NCI-H187 treated with DMSO at 0.1 percent for 48 hours (cell line): ENCODE measurements at places on chromosomes 7 and 10.

DNA sequence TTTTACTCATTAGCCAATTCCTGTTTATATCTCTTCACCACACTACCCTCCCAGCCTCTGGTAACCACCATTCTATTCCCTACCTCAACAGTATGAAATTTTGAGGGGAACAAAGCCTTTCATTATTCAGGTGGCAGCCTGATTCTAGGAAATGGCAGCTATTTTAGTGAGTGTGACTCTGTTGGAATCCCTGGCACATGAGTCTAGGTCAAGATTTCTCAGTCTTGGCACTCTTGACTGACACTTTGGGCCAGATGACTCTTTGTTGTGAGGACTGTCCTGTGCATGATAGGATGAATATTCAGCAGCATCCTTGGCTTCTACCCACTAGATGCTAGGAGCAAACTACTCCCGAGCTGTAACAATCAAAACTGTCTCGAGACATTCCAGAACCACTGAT is 322.8 kb upstream of the PHYHIPL start:
- DNase-seq = no peak

DNA sequence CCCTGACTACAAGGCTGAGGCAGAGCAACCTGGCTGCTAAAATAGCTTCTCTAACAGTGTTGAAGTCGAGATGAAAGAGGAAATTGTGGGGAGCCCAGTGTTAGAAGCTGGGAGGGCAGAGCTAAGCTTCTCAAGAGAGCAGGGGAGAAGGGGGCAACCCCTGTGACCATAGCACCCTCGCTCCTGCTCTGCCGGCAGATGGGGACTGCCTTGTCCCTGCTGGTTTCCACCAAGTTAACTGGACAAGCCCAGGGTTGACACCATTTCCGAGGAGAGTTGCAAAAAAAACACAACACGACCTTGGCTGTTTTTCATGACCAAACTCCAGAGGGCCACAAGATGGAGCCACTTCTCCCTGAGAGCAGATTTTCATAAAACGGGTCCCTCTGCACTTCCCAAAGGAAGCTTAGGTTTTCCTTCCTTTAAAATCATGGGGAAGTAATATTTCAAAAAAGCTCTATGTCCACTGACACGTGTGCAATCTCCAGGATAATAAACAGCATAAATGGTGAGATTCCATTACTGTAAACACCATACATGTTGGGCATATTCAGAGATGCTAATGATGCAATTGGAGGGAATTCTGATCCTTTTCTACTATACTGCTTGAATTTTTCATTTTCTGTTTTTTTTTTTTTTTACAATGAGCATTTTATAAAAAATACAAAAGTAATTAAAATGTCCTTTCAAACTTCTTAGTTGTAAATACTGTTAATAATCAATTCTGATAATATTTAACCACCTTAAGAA is 140.4 kb downstream of the PIP4K2A start:
- DNase-seq = no peak

DNA sequence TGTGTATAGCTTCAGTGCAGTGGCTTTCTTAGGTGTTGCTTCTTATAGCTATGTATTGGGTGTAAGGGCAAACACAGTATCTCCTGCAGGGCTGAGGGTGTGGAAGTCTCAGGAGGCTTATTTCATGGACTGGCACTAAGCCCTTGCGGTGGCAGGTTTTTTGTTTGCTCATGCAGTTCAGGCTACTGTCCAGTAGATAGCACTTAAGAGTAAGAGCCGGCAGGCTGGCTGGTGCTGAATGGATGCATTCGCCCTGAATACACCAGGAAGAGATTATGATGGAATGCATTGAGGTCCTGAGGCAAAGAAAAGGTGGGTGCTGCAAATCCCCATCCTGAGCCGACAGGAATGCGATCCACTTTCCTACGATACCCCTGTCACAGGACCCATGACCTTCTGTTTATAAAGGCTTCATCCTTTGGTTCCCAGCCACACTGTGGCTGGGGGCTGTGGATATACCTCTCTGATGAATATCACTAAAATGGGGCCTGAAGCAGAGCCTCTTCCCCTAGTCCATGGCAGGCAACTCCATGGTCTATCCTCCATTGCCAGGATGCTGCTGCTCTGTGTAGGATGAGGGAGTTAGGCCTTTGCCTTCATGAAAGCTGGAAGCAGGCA is 44.9 kb downstream of the ANXA8 start:
- DNase-seq = peak; percentile 2

DNA sequence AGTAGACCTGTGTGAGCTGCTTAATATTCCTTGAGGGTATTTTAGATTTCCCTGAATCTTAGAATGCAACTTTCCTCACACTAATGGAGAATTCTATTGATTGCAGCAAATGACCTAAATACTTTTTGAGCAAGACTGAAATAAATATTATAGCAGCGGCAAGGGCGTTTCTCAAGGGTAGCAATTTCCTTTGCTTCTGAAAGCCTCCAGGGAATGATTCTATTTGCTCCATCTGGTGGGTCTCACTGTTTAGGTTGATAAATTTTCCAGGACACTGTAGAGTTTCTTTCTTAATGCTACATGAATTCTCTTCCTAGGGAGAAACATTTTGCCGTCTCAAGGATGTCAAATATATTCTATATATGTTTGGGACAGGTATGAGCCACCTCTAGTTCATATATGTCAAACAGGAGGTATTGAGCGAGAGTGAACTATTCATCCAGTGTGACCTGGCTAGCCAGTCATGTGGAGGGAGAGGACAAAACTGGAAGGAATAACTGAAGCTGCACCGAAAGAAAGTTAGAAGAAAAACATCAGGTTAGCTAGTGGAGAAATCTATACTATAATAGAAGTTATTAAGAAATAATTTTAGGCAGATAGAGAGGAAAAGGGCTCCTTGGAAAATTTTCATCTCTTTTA is 57.9 kb upstream of the FZD8 start:
- no peak for DNase-seq

GRCh38 chr10:58568428-58568935 is 55.8 kb downstream of the BICC1 start:
- no peak for DNase-seq

DNA sequence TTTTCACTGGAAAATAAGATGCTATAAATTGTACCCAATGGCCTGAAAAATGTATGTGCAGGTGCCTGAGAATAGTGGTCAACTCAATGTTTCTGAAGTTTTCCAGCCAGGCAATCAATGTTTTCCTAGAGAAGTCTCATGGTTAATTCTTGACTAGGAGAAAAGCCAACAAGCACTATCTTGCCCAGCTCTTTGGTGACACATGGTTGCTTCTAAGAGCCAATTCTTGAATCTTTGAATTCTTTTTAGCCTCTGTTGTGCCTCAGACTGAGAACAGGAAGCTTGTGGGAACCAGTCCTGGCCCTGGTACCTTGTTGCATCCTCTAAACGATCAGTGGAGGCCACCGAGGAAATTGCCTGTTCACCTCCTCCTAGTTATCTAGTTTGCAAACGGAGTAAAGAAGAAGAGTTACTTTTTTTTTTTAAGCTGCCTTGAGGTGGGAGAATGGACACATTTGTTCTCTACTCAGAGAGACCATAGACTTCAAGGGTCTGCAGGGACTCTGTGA is 144.0 kb upstream of the MKLN1 start:
- no peak for DNase-seq

- DNase-seq = no peak
These were observed 46.8 kb upstream of the CD36 start for GRCh38 chr7:80591654-80592053.
